ENCODE measurements at places on chromosomes 7 and 10.

- DNase-seq = no peak
Measured at GRCh38 chr7:16801111-16801542, 3.7 kb downstream of the AGR2 start.

GRCh38 chr7:23184709-23185359, 3.0 kb downstream of the NUP42 start:
- no peak for DNase-seq

DNA sequence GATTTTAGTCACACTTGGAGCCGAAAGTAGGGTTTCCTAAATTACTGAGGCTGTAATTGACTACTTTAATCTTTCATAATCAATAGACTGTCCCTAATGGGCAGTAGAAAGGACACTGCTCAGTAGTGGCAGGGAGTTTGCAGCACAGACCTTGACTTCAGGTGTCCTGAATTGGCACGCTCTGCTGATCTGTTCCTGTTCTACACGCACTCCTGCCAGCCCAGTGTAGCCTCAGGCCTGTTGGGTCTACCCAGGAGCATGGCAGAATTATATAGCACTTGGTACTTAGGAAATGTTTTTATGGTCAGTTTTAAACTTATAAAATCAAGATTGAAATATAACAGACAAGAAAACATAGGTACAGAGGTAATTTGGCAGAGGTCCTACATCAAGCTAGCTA, 9.0 kb downstream of the EIF4H start:
- no peak for DNase-seq

- peak; percentile 94 for DNase-seq
Measured at GRCh38 chr10:97210543-97210960, 24.8 kb upstream of the SLIT1 start.

DNA sequence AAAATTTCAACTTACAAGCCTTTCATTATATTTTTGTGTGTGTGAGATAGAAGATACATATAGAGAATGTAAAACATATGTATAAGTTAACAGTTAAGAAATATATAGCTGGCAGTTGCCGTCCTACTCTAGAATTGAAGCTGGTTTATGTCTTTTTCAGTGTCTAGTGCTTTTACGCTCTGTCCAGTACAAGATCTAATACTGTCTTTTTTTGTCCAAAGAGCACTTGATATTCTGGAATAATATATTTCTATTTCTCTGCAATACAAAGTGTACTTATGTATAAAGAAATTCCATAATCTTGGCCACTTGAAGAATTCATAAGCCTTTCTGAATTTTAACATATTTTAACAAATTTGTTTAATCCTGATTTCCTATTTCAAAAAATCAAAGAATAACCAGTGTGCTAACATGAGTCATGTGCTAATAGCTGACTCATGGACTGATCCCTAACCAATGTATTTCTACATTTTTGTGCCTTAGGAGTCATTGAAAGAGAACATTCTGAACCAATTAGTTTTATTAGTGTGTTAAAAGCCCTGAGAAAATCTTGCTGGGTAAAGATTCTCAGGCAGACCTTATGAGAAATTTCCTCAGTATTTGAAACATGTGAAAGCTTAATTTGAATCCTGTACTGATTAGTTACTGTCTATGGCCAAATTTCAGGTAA, 73.2 kb upstream of the CCAR1 start:
- no peak for DNase-seq

- DNase-seq = no peak
Measured at GRCh38 chr7:101746314-101746713, 71.1 kb upstream of the CUX1 start.

DNA sequence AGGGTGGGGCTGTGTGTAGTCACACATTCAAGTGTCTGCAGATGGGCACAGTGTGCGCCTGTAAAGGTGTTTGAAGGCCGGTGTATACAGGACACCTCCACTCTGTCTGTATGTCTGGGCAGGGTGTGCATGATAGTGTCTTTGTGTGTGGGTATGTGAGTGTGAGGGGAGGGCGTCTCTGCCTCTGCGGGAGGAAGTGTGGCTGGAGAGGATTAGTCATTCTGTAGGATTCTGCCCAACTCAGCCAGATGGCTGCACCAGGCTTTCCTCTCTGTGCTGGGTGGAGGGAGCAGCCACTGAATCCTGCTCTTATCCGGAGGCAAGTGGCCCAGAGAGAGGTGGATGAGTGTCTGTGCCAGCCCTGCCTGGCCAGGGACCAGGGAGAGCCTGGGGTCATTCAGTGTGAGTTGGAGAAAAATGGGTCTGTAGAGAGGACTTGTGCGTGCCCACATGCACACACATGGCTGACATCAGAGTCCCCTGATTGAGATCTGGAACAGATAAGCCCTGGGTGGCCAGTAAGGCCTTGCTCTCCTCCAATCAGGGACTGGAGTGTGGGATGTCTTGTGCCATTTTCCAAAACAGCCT, 1.7 kb downstream of the SFXN3 start:
- DNase-seq = peak; percentile 46

GRCh38 chr10:100829097-100829870, 83.5 kb upstream of the SLF2 start:
- DNase-seq = no peak

Data from omental fat pad (tissue), 4 donors.